GM19239 (cell line): ENCODE measurements at places on chromosomes 6 and 20.

DNA sequence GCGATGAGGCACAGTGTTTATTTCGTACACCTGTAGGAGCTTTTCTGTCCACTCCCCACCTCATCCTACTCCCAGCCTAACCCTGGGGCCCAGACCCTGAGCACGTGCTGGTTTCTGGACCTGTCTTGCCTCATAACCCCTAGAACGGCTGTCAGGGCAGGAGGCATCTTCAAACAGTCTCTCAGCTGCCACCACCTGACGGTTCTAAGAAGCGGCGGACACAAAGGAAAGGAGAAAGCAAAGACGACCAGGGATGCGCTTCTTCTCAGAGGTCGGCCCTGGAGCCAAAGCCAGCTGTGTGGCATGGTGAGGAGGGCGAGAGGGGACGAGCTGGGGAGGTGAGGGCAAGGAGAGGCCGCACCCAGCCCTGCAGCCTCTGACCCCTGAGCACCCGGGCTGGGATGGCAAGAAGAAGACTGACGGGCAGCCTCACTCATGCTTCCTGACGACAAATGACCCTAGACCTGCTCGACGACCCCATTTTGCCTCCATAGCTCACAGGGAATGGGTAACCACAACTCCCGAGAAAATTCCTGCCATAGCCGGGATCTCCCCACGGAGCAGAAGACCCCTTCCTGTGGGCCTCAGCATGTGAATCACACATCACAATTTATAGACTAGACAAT is 62.1 kb downstream of the WDR27 start:
- DNase-seq: no peak

DNA sequence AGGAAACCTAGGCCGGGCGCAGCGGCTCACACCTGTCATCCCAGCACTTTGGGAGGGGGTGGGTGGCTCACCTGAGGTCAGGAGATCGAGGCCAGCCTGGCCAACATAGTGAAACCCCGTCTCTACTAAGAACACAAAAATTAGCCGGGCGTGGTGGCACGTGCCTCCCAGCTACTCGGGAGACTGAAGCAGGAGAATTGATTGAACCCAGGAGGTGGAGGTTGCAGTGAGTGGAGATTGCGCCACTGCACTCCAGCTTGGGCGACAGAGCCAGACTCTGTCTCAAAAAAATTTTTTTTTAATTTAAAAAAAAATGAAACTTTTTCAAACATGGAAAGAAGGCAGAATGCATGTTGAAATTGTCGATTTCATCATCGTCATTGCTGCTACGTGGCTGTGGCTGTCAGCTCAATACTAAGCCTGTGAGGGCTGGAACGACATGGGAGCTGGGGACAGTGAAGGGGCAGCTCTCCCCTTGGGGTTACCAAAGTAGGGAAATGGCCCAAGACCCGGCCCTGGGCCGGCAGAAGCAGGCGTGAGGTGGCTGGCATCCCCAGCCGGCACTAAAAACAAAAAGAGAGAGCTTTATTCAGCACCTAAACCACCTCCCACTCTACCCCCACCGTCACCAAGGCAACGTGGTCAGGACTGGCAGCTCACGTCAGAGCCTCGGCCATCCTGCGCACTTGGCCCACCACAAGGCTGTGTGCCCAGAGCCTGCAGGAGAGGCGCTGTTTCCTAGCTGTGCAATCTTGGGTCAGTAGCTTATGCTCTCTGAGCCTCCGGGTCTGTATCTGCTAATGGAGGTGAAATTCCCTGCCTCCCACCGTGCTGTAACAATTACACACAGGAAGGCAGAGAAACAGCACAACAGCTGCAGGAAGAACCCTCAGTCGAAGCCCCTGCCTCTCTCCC is 30.8 kb downstream of the AGPAT4 start:
- DNase-seq: no peak

GRCh38 chr6:144197919-144198318 is 47.6 kb downstream of the STX11 start:
- no peak for DNase-seq

DNA sequence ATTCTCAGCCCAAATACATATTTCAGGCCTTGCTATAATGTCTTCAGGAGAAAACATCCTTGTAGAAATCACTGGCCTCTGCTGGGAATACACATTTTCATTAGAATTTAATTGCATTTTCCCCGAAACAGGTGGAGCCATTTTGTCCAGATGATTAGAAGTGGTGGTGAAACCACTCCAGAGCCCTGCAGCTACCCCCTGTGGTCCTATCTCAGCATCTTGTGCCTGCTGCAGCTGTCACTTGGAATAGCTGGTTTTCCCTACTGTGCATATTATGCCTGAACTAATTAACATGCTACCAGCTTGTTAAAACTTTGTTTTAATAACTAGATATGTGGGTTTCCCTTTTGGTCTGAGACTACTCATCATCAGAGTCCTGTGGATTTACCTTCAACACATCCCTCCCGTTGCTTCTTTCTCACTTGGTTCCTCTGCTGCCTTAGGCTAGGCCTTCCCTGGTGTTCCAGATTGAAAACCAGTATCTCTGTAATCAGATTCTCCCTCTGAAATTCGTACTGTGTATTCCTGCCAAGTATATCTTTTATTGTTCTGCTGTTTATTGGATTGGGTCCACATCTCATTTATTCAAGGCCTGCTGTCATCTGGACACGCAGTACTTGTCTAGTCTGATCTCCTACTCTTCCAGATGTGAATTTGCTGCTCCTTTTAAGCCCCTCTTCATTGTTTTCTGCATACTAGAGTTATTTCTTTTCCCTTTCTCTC is 15.2 kb downstream of the DNAH8 start:
- no peak for DNase-seq

DNA sequence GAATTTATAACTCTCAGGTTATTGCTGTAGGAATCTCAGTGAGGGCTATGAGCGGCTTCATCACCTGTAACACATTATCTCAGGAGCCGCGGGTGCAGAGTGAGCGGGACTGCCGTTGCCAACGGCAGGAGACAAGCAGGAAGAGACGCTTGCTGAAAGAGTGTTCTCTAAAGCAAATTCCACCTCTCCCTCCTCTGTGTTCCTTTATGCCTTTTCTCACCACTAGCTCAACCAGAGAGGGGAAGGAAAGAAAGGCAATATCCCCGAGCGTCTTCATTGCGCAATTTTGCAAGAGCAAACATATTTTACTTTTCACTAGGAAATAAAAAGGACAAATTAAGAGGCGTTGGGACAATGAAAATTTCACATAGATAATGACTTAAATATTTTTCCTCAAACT is 185.2 kb upstream of the EXOC2 start:
- no peak for DNase-seq

- peak; percentile 49 for DNase-seq
Observed at GRCh38 chr6:15299430-15300131, 53.7 kb downstream of the JARID2 start.

GRCh38 chr6:133083248-133083967 is 157.7 kb upstream of the EYA4 start:
- DNase-seq: no peak

DNA sequence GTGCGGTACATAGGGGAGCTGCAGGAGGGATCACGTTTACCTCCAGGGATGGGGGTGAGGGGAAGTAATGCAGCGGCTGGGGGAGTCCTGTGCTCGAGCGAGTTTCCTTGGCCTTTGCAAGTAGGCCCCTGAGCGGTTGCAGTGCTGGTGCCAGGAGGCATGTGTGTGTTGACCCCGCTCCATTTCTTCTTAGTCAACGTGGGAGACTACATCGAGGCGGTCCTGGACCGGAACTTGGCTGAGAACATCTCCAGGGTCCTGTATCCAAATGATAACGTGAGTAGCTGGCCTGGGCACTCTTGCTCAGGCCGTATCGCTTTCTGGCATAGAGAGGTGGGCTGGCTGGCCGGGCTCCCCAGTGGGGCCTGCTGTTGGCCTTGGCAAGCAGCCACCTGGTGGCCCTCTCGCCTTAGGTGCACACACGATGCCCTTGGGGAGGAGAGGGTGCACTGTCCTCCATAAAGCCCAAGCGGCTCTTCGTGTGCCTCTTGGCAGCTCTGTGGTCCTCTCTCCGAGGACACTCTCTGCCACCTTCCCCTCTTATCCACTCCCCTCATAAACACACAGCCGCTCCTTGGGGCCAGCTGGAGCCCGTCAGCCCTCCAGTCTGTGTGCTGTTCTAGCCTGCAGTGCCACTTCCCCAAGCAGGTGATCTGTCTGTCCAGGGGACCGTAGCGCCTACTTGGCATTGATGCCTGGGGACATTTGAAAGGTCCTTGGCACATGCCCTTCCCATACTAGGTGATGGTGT is 29.3 kb downstream of the PYGB start:
- no peak for DNase-seq

- DNase-seq: peak; percentile 56
Observed at GRCh38 chr20:1005452-1006027, 3.4 kb upstream of the RSPO4 start.

- no peak for DNase-seq
Observed at GRCh38 chr6:113359155-113360140, 497.7 kb upstream of the MARCKS start.

DNA sequence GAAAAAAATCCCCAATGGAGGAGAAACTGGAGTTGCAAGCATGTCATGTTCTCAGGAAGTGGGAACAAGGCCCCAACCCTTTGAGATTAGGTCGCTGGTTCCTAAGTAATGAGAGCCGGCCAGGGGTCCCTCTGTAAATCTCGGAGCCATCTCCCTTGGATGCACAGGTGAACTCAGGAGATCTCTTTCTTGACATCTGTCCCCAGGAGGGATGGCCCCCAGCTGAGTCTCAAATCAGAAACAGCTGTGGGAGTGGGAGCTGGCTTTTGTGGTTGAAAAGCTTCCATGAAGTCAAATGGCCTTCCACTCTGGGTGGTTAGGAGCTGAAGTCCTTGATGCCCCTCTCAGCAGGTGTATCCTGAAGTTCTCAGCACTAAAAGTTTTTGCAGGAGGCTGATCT is 257.1 kb downstream of the BMP7 start:
- no peak for DNase-seq

- no peak for DNase-seq
Observed at GRCh38 chr6:148044921-148045320, 297.7 kb upstream of the SASH1 start.

GRCh38 chr6:105388392-105388791 is 14.5 kb downstream of the PREP start:
- no peak for DNase-seq

GRCh38 chr6:33607126-33607783 is 13.9 kb upstream of the ITPR3 start:
- no peak for DNase-seq

DNA sequence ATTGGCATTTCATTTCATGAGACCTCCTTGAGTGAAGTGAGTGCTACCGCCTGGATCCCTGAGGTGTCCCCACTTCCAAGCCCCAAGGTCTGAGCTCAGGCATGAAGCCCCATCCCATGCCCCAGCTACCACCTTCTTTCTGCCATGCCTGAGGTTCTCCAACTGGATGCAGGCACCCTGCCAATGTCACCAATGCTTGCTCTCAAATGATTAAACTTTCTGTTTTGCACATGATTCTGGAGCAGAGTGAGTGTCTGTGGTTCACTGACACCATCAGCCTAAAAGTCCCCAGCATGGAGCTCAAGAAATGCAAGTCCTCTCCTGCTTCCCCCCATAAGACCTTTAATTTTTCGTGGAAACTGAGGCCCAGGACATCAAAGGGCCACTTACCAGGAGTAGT is 43.7 kb upstream of the BPIFA2 start:
- no peak for DNase-seq

DNA sequence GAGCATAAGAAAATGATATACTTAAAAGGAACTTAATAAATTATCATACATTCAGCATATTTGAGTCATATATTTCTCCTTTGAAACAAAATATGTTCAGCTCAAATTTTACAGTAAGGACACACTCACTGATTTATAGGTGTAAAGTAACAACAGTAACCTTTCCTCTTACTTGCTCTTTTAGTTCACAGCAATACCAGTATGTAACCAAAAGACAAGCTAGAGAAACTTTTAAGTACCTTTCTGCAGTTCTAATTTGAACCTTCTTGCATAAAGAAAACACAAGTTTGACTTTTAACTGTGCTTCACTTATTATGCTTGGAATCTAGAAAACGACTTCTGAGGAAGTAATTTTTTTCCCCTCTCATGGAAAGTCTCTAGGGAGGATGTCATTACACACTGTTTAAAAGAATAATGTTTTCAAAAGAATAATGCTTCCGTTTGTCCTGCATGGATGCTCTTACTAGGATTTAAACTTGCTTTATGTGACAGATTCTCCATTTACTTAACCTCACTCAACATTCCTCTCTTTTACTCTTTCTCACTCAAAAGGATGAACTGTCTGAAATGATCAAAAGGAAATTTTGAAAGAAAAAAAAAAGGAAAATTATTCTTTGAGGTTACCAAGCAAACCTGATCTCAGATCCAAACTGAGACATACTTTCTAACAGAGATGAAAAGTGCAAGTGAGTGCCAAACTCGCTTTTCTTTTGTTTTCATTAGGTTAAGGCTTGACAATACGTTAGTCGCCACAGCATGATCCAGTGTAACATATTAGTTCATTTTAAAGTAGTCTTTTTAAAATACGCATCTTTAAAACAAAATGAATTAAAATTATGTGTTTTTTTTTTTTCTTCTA is 22.4 kb upstream of the CALHM6 start:
- DNase-seq: no peak
